ENCODE measurements at places on chromosomes 6 and 20.
A peak's percentile ranks its signal among the peaks of the same experiment; 100 is the strongest.

DNA sequence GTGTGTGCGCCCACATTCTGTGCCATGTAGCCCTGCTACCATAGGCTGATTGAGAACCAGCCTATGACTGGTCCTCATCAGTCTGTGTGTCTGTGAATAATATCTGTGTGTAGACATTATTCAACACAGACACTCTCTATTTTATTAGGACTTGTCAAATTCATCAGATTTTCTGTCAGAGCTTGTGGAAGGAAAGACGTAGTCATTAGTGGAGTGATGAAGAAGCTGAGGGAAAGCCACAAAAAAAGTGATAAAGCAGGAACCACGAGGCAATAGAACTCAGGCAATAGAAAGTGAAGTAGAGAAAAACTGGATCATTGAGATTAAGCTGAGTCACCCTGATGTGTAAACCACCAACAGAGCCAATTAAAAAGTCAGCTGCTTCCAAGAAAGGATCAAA lies 122.2 kb upstream of the MARCKS start:
- DNase-seq: no peak

DNA sequence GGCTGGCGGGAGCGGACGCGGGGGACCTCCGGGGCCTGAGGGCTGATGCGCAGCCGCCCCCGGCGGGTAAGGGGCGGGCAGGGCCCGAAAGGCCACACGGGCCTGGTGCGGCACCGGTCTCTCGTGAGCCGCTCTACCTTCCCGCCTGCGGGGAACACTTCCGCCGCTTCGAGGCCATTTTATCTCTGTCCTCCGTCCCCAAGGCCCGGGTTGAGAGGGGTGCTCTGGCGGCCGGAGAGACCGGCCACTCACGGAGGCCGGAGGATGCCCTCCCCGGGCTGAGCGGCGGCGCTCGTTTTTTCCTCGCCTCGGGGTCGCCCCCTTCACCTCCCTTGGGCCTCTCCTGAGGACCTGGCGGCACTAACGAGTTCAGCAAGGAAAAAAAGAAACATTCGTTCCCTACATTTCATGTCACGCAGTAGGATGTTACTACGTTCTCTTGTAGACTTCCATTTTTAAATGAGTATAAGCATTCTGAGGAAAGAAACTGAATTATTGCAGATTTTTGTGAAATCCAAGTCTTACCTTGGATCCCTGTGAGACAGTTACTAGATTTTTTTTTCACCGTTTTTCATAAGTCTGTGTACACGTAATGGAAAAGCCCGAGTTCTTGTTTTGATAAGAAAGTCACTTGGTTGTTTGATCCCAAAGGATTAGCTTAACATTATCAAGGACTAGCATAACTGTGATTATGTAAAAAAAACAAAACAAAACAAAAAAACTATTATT lies 575 bp downstream of the WTAP start:
- DNase-seq: no peak

GRCh38 chr6:3575166-3575565 lies 118.3 kb upstream of the SLC22A23 start:
- DNase-seq: no peak

- DNase-seq: no peak
Measured at GRCh38 chr20:45959956-45960630, 11.9 kb downstream of the ZNF335 start.

- no peak for DNase-seq
Measured at GRCh38 chr20:61611401-61612180, 359.5 kb downstream of the CDH4 start.

GRCh38 chr20:4951299-4951698 lies 50.0 kb downstream of the SLC23A2 start:
- peak; percentile 78 for DNase-seq

DNA sequence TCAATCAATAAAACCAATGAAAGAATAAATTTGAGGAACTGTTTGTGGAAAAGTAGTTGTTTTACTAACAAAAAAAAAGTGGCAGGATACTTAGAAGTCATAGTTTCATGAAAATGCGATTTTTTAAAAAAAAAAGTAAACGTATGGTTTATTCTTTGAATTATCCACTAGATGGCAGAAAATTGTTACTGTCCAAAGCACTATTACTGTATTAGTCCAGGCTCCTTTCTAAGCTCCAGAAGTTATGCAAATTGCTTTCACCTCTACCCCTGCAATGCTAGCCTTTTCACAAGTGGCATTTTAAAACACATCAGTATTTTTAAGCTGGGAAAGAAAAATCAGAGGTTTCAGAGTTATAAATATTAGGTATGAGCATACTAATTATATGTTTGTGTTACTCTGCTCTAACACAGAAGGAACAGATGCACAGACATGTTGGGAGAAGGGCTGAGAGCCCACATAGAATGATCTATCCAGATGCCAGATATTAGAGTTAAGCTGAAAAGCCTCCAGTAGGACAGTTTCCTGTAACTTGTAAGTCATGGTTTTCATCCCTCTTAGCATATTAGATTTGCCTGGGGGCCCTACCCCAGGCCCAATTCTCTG lies 63.9 kb downstream of the FHL5 start:
- DNase-seq: peak; percentile 22

DNA sequence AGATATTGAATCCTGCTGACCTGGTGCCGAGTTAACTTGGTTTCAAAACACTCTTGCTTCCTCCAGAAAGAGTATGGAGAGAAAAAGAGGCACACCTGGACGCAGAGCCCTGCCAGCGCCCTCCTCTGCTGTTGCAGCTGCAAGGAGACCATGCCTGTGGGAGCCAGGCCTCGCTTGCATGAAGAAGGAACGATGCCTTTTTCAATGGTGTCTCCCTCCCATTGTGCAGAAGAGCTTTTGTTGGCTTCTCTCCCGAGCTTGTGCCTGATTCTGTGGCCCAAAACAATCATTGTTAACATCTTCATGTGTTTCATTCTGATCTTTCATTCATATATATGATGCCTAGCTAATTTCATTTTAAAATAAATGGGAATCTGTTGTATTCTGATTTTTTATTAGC lies 98.1 kb downstream of the FAM120B start:
- peak; percentile 23 for DNase-seq

- DNase-seq: no peak
Measured at GRCh38 chr6:100761841-100762240, 119.3 kb downstream of the ASCC3 start.

- no peak for DNase-seq
Measured at GRCh38 chr20:54344832-54345231, 130.6 kb upstream of the DOK5 start.

- DNase-seq: no peak
Measured at GRCh38 chr6:37518116-37518515, 18.4 kb upstream of the CCDC167 start.

DNA sequence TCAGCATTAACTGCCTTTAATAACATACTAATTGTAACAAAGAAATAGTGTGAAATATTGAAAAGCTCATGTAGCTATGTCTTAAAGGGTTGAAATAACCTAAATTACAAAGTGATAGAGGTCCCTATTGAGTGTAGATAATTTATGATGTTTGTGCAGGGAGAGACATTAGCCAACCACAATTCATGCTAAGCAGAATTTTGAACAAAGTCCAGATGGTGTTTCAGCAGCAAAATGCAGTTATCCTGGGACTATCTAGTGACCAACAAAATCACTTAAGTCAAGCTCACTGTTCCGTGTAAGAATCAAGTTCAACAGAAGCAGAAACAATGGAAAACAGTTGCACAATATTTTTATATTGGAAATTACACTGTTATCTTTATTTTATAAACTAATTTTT lies 218.5 kb downstream of the SIM1 start:
- DNase-seq: no peak

GRCh38 chr6:63261820-63262219 lies 50.6 kb downstream of the FKBP1C start:
- no peak for DNase-seq

DNA sequence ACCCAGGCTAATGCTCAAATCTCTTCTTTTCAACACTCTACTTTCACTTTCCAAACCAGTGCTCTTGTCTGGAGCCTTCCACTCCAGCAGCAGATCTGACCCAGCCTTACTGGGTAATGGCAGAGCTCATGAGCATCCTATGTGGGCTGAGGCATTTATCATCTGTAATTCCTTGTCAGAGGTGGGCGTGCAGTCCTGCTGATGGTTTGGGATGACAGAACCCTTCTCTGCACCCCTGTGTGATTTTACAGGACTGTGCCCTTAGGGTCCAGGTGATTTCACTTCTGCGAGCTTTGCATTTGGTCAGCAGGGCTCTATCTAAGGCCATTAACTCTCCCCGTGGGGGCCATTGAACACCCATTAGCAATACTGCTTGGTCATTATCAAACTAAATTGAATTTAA lies 55.4 kb downstream of the LAMA4 start:
- DNase-seq: no peak

GRCh38 chr20:37547912-37548311 lies 20.2 kb upstream of the BLCAP start:
- no peak for DNase-seq

DNA sequence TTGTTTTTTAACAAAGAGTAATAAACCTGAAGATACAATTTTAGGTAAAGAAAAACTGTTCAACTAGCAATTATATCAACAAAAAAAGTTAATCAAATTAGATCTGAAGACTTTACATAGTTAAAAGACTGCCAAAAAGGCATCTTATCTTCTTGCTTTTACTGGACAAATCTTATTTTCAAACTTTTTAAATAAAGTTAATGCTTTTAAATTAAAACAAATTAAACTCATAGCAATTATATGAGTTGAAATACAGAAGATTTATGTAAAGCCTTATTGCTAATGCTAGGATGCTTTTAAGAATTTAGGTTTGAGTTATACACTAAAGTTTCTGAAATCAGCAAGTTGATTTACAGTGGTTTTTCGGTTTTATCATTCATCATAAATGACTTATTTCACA lies 227.3 kb downstream of the TBC1D32 start:
- DNase-seq: no peak

DNA sequence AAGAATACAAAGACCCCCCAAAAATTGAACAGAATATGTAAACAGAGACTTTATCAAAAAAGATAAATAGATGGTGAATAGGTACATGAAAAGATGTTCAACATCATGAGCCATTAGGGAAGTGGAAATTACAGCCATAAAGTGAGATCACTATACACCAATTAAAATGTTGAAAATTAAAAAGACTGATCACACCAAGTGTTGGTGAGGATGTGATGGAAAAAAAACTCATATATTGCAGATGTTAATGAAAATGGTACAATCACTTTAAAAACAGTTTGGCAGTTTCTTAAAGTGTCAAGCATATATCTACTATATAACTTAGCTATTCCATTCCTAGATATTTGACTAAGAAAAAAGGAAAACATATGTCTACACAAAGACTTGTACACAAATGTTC lies 280.5 kb downstream of the DHX35 start:
- DNase-seq: no peak

GRCh38 chr6:119594907-119595306 lies 245.3 kb upstream of the MAN1A1 start:
- DNase-seq: no peak

- DNase-seq: no peak
Measured at GRCh38 chr6:68958327-68958726, 323.2 kb downstream of the ADGRB3 start.

- no peak for DNase-seq
Measured at GRCh38 chr20:16349523-16350260, 223.6 kb downstream of the KIF16B start.

Measured in Ammon's horn (tissue), 1 donor.